ENCODE measurements at places on chromosomes 7 and 10.

- no peak for DNase-seq
These were observed 12.1 kb downstream of the MYOZ1 start for GRCh38 chr10:73629165-73629564.

DNA sequence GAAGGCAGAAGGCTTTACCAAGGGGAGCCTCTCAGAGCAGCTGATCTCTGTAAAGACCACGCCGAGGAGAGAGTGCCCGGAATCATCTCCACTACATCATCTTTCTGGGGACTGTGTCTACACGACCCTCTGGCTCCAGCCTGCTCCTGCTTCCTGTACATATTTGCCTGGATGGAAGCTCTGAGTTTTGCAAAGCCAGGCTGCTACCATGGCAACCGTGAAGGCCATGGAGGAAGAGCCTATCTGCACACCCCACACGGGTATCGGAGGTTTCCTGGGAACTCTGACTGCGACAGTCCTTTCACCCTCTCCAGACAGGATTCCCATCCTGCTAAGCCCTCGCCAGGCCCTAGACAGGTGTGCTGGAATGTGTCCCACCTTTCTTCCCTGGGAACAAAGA is 83.4 kb upstream of the TNRC18 start:
- no peak for DNase-seq

GRCh38 chr10:4770801-4771553 is 55.0 kb upstream of the AKR1E2 start:
- DNase-seq: peak; percentile 11

- DNase-seq: no peak
These were observed 333.2 kb downstream of the RPS24 start for GRCh38 chr10:78366663-78367411.

- DNase-seq: no peak
These were observed 230.6 kb upstream of the GRB10 start for GRCh38 chr7:51013218-51013786.

DNA sequence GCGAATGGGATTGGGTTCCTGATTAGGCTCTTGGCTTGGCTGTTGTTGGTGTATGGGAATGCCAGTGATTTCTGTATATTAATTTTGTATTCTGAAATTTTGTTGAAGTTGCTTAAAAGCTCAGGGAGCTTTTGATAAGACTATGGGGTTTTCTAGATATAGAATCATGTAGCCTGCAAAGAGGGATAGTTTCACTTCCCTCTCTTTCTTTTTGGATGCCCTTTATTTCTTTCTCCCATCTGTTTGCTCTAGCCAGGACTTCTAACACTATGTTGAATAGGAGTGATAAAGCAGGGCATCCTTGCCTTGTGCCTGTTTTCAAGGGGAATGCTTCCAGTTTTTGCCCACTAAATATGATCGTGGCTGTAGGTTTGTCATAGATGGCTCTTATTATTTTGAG is 40.4 kb upstream of the MPP7 start:
- DNase-seq: no peak

DNA sequence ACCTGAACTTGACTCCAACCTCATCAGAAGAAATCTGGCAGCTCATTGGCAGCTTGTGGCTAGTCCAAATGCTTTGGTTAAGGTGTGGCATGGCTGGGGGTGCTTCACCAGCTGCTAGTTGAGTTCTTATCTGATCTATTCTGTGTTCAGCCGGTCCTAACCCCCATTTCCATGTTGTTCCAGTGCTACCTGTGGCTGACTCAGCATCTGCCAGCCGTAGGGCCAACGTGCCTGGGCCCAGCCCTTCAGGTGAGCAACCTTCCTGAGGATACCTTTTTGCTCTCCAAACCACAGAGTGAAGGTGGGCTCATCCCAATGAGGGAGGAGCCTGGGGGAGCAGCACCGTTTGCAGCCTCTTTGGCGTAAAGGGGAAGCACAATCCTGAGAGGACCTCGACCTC is 46.8 kb upstream of the C10orf120 start:
- DNase-seq: no peak

- no peak for DNase-seq
These were observed 98.5 kb upstream of the KDM7A start for GRCh38 chr7:140275069-140275965.

GRCh38 chr10:80202934-80203834 is 2.2 kb downstream of the ANXA11 start:
- no peak for DNase-seq

DNA sequence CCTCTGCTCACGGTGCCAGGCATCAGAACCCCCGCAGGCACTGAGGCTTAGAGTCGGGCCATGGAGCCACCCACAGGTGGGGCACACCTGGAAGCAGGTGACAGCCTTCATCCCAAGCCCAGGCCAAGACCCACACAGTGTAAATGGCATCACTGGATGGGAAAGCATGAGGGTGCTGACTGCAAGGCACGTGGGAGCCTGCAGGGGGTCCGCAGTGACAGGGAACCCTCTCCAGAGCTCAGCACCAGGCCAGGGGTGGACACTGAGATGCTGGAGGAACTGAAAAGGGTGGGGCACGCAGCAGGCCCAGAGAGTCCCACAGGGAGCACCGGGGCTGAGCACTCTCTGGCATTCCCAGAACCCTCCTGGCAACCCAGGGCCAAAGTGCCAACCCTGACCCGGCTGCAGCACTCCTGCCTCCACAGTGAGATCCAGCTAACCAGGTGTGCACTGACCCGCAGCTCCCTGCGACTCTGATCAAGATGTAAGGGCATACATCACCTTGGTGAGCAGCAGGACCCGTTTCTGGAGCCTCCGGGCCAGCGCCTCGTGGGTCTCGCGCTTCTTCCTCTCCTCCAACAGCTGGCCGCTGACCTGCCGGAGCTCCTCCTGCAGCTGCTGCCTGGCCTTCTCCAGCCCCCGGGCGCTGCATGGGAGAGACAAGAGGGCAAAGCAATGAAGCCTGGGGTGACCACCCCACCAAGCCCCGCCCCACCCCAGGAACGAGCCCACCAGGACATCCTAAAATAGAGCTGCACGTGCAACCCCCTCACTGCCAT is 163.9 kb downstream of the MAD1L1 start:
- no peak for DNase-seq

GRCh38 chr10:118012952-118013525 is 33.7 kb downstream of the RAB11FIP2 start:
- DNase-seq: no peak

DNA sequence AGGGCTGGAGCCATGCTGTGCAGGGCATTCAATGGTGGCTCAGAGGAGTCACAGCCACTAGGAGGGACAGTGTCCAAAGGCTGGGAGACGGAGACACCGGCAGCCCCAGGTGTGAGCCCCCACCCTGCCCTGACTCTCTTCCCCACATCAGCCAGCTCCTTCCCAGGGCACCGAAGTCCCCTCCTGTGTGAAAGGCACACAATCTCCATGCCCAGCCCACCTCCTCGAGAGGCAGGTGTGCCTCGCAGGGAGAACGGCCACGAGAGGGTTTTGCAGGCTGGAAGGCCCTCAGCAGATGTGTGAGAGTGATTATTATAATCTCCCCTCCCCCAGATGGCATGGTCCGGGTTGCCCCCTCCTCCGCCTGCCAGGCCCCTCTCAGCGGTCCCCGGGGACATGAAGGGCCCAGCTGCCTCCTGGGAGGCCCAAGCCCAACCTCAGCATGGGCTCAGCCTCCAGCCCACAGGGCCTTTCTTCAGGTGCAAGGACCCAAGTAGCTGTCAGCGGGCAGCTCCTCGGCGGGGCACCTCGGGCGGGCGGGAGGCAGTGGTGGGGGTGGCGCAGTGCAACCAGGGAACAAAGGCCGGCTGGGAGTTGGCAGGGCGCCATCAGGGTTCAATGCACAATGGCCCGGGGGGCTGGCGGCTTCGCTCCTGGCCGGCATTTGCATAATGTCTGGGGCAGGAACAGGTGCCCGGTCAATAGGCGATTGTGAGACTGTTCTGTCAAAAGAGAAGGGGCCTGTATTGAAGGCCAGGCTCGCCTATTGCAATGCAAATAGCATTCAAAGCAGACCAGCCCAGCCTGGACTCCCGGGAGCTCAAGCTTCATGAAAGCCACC is 155.3 kb upstream of the ZMIZ1 start:
- DNase-seq: peak; percentile 97

DNA sequence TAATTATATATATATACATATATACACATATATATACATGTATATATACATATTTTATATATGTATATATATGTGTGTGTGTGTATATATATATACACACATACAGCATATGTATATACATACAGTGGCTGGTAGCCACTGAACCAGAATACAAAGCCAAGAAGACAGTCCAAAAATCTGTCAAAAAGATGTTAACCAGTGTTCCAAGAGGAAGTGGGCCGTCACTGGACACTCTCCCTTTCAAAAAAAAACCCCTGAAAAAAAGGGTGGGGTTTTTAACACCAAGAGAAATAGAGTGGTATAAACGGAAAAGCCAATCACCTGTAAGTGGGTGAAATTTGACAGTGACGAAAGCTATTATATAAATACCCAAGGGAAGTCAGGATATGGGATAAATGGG is 31.1 kb upstream of the C1GALT1 start:
- DNase-seq: no peak

DNA sequence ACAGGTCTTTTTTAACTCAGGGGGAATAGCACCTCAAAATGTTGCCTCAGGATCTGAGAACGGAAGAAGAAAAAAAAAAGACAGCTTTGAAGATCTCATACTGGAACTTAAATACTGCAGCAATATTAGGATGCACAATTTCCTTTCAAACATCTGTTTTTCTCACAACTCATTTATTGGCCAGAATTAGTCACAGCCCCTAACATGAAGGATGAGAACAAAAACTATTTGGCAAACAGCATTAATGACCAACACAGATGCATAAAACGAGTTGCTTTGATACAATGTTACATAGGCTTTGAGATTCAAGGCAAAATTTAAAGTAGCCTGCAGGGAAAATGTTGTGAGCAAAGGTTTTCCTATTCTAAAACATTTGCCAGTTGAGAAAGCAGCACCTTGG is 36.5 kb downstream of the JMJD1C start:
- DNase-seq: no peak

GRCh38 chr10:66940965-66941364 is 15.1 kb downstream of the LRRTM3 start:
- DNase-seq: peak; percentile 40

DNA sequence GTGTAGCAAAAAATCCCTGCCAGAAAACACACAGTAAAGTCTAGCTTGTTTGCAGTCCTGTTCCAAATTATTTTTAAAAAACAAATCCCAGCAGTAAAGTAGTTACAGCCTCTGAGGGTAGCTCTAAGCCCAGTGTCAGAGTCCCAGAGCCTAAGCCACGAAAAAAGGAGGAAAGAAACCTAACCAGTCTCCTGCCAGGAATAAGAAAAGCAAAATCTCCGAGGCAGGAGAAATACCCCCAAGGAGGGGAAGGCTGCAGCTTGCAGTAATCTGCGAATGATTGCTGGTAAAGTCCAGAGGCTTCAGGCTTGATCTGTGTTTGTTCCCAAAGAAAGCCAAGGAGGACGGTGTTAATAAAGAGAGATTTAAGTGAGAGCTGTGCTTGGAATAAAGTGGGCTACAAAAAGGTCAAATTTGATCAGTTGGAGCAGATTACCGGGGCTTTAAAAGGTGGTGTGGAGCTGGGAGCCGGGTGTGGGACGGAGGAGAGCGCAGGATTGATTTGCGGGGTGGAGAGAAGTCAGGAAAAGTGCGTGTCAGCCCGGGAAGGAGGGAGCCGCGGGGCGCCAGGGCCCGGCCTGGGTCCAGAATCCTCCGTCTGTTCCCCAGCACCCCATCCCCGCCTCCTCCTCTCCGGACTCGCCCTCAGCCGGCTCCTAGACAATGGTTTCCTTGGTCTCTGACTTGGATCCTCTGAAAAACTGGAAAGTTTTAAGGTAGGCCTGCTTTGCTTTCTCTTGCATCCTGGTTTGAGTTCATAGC is 219.4 kb upstream of the CELF2 start:
- DNase-seq: peak; percentile 6

DNA sequence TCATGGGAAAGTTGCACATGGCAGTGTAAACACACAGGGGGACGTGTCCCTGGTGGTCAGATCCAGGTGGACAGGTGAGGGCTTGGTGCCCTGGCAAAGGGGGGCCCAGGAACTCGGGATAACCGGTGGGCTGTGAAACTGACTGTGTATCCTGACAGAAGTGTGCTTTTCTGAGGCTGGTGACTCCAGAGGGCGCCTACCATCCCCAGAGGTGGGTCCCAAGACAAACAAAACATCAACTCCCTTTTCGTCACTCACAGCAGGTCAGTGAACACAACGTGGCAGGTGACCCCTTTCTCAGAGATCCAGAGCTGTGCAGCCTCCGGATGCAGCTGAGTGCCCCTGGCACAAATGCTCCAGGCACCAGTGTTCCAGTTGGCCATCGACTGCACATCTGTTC is 56.0 kb upstream of the DDC start:
- DNase-seq: no peak

DNA sequence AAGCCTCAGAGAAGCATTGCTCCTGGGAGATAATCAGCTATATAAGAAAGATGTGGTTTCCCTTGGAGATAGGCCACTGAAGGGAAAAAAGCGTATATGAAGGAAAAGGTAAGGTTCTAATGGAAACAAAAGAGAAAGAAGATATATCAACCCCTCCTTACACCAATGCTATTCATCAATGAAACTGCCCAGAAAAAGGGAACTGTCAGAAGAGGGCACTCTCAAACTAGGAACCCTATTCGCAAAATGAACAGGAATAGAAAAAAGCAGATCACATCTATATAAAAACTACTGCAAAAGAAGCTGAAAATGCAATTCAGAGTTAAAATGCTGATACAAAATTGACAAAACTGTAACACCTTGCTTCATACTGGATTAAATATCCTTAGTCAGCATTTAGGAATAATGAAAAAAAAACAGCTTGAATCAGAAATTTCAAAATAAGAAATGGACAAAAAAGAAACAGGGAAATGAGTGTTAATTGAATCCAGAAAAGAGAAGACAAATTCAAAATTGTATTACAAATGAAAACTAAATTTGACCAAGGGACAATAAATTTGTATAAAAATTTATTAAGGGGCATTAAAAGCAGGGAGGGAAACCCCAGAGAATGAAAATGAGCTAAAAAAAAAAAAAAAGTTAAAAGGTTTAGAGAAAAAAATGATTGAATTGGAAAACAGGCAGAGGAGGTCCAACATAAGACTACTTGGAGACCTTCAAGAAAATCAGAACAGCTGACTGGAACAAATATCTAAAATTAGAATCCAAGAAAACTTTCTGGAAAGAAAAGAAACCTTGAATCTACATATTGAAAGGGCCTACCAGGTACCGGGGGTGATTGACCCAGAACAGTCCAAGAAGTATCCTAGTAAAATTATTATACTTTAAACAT is 17.9 kb downstream of the NHLRC2 start:
- DNase-seq: no peak

DNA sequence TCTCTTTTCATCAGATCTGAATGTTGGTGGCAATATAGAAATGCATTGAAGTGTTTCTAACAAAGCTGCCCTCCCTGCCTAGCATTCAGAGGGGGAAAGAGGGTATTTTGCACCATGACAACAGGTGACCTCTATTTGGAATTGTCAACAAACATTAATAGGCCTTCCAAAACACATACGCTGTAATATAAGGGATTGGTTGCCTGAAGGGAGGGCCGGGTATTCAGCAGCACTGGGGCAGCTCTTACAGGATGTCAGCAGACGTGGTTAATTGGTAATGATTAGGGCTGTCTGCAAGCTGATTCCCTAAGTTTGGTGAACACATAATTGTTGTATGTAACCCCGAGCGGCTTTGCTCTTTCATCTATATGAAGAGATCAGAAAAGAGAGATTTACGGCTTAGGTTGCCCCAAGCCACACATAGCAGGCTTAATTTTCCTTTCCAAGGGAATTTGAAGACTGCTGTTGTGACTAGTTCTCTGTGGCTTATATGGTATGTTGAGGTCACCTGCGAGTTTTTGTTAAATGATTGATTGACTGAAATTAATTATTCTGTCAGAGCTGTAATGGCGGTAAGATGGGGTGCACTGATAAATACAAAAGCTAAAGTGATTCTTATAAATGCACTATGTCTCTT is 759.3 kb downstream of the LRMDA start:
- DNase-seq: no peak

GRCh38 chr7:74544706-74545469 is 91.2 kb downstream of the GTF2IRD1 start:
- no peak for DNase-seq

Data from midbrain (tissue), 1 donor.